ENCODE measurements at places on chromosomes 11 and 22. TPM values are rescaled to one million over a fixed set of nuclear protein-coding genes. Genes with fewer than 3 reads are reported as not detected.

The UCP3 gene
- total RNA-seq = 0.54 TPM

The TRIM49 gene
- not detected for total RNA-seq

The EIF3D gene
- total RNA-seq = 336 TPM

The SCGB1C1 gene
- total RNA-seq = not detected

The OR52H1 gene
- 0.81 TPM for total RNA-seq

The ANAPC15 gene
- 49.5 TPM for total RNA-seq

The SNX32 gene
- 1.6 TPM for total RNA-seq

The TMEM126B gene
- total RNA-seq = 89.9 TPM

The PKNOX2 gene
- 2.0 TPM for total RNA-seq

The OR51A7 gene
- total RNA-seq = not detected

The HORMAD2 gene
- not detected for total RNA-seq

The PDGFD gene
- total RNA-seq = 37.4 TPM

The POLR2F gene
- total RNA-seq = 18.3 TPM

The CARNS1 gene
- 0.16 TPM for total RNA-seq

The TREH gene
- total RNA-seq = not detected

The CYTH4 gene
- 0.72 TPM for total RNA-seq

The FGF19 gene
- not detected for total RNA-seq

The APOA4 gene
- not detected for total RNA-seq

The MMP13 gene
- not detected for total RNA-seq

The APOL1 gene
- 29.4 TPM for total RNA-seq

The TRIOBP gene
- 151 TPM for total RNA-seq

The HSPB2 gene
- 3.3 TPM for total RNA-seq

The MPZL3 gene
- total RNA-seq = 0.41 TPM

The PPP2R5B gene
- 7.9 TPM for total RNA-seq

The GLYATL1 gene
- not detected for total RNA-seq

The C1QTNF5 gene
- 90.8 TPM for total RNA-seq

The TYR gene
- not detected for total RNA-seq

Measured in fibroblast of the aortic adventitia (primary cell).